ENCODE measurements at places on chromosomes 3 and 15.

GRCh38 chr15:26504009-26504408, 268.9 kb downstream of the GABRB3 start:
- peak; percentile 76 for ATAC-seq

GRCh38 chr15:73908030-73908821, 18.0 kb upstream of the LOXL1 start:
- ATAC-seq: peak; percentile 99

DNA sequence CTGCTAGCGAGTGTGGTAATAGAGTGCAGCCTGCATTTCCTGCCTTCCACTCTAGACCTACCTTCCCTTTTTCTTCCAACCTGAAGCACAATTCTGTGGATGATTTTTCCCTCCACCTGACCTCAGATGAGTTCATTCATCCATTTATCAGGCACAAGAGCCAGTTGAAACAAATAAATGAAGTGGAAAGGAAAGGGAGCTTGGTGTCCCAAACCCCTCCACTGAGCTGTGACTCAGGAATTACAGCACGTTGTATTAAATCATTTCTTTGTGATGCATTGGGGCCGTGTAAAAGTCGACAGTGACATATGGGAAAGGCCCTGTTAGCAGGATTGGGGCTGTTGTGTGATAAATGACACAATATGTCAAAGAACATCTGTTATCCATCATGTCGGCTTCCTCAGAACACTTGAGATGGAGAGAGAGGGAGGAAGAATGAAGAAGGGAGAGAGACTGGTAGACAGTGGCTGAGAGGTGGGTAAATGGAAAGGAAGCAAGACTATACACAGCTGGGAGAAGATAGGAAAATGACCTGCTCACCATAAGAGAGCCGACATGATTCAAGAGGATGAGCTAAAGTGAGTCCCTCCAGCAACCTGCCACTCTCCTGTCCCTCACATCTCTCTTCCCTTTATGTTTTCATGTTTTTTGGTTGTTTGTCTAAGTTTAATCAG, 366.0 kb downstream of the AGBL1 start:
- ATAC-seq: peak; percentile 81

GRCh38 chr15:94673801-94674200, 442.4 kb downstream of the MCTP2 start:
- ATAC-seq: no peak

DNA sequence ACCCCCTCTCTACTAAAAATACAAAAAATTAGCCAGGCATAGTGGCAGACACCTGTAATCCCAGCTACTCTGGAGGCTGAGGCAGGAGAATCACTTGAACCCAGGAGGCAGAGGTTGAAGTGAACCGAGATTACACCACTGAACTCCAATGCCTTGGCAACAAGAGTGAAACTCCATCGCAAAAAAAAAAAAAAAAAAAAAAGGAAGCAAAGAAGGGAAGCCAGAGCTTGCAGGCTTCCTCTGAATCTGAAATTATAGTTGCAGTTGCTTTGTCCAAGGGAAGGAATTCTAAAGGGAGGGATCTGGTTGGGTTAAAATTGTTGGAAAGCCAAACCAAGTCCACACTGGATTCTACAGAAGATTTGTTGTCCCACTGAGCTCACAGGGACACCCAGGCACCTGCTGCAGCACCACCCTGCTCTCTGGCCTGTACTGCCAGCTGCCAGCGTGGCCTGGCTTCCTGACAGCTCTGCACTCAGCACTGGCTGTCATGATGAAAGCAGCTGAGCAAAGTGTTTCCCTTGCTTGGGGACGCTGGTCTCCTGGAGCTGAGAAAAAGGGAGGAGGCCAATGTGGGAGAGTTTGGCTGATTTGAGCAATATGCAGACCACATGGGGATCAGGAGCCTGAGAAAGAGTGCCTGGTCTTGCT, 88.8 kb upstream of the HES1 start:
- peak; percentile 84 for ATAC-seq

GRCh38 chr3:122825460-122825859, 30.6 kb downstream of the SLC49A4 start:
- no peak for ATAC-seq

GRCh38 chr3:53730576-53730975, 115.6 kb downstream of the CHDH start:
- no peak for ATAC-seq

- no peak for ATAC-seq
These were observed 25.9 kb upstream of the UBE2E1 start for GRCh38 chr3:23779841-23780240.

GRCh38 chr15:44427756-44428724, 611 bp downstream of the CTDSPL2 start:
- ATAC-seq: peak; percentile 1

- no peak for ATAC-seq
These were observed 9.8 kb upstream of the WWTR1 start for GRCh38 chr3:149667576-149667975.

DNA sequence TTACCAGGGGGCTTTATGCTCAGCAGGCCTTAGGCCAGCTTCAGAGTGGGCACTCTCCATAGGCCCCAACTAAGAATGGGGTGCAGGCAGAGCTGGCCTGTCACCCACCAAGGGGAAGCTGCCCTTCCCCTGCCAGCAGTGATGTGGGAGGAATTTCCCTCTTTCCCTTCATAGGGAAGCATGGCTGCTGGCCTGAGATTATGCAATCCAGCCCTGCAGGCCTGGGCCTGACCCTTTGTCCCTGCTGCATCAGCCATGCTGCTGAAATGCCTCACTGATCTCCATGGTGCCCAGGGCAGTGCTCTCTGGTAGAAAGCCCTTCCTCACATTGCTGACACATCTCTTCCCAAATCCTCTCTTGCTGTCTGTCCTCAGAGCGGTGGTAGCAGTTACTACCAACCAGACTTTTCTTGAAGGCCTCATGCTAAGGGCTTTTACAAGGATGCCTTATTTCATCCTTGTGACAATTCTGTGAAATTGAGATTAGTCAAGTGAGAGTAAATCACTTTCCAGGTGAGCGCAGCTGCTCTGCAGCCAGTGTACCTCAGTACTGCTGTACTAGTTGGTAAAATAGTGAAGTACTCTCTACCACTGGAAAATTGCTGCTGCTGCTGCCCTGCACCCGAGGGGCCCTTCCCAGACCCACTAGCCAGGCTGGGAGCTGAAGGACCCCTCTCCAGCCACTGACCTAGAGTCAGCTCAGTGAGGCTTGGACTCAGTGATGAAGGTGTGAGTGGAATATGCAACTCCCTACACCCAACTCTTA, 33.8 kb downstream of the MRAS start:
- ATAC-seq: peak; percentile 76

DNA sequence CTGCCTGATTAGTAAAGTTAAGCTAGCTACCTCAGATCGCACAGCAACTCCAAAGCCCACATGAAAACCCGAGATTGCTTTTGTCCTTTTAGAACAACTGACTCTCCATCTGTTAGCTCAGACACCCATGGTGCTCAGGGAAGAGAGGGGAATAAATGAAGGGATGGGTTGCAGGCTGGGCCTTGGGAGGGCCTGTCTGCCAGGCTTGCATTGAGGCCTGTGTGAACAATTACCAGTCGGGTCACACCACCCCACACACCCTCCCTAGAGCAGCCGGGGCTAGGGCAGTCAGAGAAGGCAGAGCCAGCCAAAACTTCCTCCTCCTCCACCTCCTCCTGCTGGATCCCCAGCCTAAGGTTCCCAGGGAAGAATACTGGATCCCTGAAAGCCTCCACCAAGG, 8.8 kb upstream of the PRKAR2A start:
- peak; percentile 65 for ATAC-seq

Measured in motor neuron (in vitro differentiated cells).